ENCODE measurements at places on chromosomes 3 and 15.

DNA sequence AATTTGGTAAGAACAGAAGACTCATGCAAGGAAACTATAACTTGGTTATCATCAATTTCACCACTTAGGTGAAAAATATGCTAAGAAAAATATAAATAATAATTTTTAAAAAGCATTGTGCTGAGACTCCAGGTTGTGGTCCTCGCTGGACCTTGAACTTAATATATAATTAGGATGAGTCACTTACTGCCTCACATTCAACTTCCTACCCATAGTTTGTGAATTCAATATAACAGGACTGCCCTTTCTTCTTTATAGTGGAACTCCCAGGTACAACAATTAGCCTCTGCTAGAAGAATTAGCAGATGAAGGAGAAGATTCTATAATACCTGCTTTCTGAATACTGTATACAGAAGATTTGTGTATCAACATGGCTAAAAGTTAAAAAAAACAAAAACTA lies 149.1 kb upstream of the SPRED1 start:
- no peak for DNase-seq

DNA sequence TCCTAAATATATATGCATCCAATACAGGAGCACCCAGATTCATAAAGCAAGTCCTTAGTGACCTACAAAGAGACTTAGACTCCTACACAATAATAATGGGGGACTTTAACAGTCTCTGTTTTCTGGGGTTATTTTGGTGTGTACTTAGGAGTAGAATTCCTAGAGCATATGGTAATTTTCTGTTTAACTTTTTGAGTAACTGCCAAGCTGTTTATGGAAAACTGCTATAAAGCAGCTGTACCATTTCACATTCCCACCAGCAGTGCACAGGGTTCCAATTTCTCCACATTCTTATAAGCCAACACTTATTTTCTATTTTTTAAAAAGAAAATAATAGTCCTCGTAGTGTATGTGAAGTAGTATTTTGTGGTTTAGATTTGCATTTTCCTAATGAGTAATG lies 68.9 kb downstream of the DOCK3 start:
- no peak for DNase-seq

- peak; percentile 8 for DNase-seq
Observed at GRCh38 chr15:57541805-57542504, 49.7 kb upstream of the MYZAP start.

GRCh38 chr3:117696851-117697407 lies 987.4 kb downstream of the TUSC7 start:
- no peak for DNase-seq

DNA sequence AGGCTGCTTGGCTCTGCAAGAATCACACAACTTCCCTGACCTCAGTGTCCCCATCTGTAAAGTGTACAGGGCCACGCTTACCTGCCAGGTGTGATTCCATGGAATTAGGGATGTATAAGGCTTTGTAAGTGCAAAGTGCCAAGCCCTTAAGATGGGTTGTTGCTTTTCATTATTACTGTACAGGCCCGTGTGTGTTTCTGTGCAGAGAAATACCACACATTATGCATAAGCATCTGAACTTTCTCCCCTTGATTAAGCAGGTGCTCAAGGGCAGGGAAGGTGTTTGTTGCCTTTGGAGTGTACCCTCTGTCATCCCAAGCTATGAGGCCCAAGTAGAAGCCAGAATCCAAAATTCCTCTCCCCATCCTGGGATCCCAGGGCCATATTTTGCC lies 13.6 kb upstream of the HRH1 start:
- no peak for DNase-seq

- no peak for DNase-seq
Observed at GRCh38 chr15:29032751-29033150, 147.0 kb downstream of the APBA2 start.

DNA sequence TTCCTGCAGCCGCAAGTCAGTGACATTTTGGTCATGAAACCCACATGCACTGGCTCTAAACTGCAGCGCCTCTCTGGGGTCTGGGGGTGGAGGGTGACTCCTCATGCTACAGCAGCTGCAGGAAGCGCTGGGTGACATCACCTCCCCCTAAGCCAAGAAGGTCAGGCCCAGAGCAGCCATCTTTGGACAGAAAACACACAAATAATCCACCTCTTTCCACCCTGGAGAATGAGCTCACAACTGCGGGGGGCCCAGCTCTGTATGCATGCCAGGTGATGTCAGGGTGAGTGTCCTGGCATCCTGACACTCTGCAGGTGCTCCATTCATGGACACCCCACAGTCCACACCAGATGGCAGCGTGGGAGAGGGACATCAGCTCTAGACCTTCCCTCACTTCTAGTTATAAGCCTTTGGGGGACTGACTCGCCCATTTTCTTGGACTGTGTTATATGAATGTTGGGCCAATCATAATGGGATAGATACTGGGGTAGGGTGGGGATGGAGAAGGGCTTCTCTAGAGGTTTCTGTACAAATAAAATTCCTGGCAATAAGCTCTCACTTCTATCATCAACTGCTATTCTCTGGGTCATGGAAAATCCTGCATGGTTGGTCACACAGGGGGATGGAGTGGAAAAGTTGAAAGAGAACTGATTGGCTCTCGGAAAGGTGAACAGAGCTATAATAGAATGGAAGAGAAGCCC lies 70.7 kb upstream of the THBS1 start:
- DNase-seq, result no peak

DNA sequence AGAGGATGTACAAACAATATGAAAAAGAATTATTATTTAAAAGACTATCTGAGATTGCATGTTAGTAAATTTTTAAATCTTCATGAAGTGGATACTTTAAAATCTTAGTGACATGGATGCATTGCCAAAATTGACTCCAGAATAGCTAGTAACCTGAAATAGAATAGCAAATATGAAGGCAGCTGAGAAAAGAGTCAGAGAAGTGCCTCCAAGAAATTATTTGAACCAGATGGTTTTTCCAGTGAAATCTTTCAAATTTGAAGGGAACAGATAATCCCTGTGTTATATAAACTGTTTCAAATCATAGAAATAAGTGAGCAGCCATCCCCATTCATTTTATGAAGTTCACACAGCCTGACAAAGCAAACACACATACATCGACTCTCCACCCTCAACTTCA lies 29.6 kb downstream of the FSIP1 start:
- no peak for DNase-seq

- DNase-seq, result peak; percentile 85
Observed at GRCh38 chr3:181711325-181712135, at the start of gene SOX2. SOX2 (plus strand) TSS chr3:181711925; CDS start chr3:181712361, 436 bp downstream.

GRCh38 chr15:90358124-90359033 lies 6.3 kb downstream of the ZNF774 start:
- DNase-seq, result no peak

- no peak for DNase-seq
Observed at GRCh38 chr3:14633819-14634424, 17.6 kb upstream of the CCDC174 start.

- peak; percentile 18 for DNase-seq
Observed at GRCh38 chr3:76310667-76311066, 525.3 kb upstream of the ZNF717 start.

- no peak for DNase-seq
Observed at GRCh38 chr3:129226374-129226773, 23.0 kb upstream of the COPG1 start.

GRCh38 chr3:113245761-113246161 lies 34.4 kb downstream of the BOC start:
- no peak for DNase-seq

- DNase-seq, result no peak
Observed at GRCh38 chr3:73056014-73056844, 5.2 kb upstream of the EBLN2 start.

DNA sequence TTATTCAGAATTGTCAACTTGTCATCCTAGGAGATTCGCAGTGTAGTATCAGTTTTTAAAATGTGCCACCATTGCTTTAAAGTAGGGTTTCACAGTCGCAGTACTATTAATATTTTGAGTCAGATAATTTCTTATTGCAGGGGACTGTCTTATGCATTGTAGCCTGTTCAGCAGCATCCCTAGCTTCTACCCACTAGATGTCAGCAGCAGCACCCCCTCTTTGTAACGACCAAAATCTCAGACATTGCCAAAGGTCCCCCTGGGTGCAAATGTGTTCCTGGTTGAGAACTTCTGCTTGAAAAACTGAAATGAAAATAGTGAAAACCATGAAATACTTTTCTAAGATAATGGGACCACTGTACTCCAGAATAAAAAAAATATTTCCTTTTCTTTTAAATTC lies 474.8 kb downstream of the CNTN3 start:
- no peak for DNase-seq

DNA sequence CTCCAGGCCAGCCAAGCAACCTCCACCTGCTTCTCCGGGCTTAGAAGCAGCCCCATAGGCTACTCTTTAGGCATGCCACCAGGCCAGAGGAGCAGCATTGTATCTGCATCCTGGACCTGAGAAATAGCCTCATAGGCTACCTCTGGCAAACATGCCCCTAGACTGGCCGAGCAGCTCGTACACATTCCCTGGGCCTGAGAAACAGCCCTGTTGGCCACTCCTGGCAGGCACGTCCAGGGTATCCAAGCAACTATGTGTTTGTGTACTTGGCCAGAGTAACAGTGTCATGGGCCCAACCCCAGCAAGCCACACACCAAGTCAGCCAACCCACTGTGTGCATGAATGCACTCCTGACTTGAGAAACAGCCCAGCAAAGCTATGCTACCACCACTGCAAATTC lies 498.7 kb upstream of the CDIN1 start:
- DNase-seq, result no peak

- no peak for DNase-seq
Observed at GRCh38 chr3:152768478-152768877, 66.5 kb upstream of the P2RY1 start.

Data from caudate nucleus (tissue), 63 donors.